Stimulated activated CD8-positive, alpha-beta memory T cell treated with anti-CD3 and anti-CD28 coated beads, Interleukin-12 subunit alpha, Interleukin-12 subunit beta, amount 100 ng/mL, for 1 hour (primary cell): ENCODE measurements at places on chromosomes 2 and 18.

GRCh38 chr18:11909591-11910026 lies 1.5 kb upstream of the MPPE1 start:
- no peak for DNase-seq

GRCh38 chr18:46322411-46322891 lies 218.3 kb downstream of the HAUS1 start:
- no peak for DNase-seq

DNA sequence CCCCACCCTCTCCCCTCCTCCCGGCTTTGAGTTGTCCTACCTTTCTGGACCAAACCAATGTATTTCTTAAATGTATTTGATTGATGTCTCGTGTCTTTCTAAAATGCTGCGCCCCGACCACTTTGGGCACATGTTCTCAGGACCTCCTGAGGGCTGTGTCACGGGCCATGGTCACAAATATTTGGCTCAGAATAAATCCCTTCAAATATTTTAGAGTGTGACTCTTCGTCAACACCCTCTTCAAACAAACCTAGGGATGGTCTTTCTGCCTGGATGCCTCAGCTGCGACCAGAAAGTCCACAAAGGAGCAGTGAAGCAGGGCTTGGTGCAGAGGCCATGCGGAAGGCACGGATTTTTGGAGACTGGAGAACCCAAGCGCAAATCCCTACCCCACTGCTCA lies 1.1 kb upstream of the SLC35F6 start:
- no peak for DNase-seq

GRCh38 chr18:80247393-80247841 lies at the start of gene PARD6G:
Gene PARD6G (minus strand): TSS chr18:80247514. CDS start chr18:80247348, 166 bp downstream.
- peak; percentile 45 for DNase-seq

DNA sequence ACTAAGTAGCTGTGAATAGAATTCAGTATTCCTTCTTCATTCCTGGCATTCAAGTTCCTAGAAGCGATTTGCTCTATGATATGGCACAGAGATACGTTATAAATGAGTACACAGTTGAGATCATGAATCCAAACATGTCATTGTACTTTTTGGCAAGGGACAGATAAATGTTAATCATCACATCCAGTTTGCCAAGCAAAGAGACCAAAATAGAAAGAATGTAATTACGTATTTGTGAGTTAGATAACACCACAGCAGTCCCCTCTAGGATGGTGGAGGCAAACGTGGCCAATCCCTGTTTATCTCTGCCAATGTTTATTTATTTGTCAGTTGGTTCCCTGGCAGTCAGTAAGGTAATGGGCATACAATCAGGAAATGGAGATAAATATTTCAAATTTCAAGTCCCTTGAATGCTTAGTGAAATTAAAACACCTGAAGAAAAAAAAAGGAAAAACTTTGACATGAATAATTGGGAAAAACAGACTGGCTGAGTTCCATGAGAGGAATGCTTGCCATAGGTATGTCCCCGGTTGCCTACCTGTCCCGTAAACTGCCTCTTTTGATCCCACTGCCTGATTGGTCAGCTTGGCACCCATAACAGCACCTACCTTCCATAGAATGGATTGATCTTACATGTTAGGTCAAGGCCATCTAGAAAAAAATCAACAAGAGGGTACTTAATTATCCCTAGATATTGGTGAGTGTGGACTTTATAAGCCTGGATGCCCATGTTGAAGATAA lies 451.1 kb upstream of the NETO1 start:
- DNase-seq = no peak

DNA sequence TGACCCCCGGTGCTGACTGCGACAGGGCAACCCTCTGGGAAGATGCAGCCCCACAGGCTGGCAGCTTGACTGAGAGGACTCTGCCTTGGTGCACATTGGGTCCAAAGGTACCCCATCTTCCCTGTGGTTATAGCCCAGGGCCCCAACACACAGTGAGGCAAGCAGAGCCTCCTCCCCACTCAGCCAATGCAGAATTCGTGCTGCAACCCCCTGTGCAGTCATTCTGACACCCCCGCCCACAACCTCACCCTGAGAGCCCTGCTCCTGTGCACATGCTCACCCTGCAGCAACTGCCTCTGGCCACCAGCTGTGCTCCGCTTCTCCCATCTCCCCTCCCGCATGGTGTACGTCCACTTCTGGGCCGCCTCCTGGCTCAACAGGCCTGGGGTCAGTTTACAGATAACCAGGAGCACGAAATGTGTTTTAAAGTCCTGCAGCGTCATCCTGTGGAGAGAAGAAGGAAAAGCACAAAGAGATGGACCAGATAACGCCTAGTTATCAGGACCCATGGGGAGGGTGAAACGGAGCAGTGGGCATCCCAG lies 24.4 kb downstream of the CAPN14 start:
- DNase-seq = no peak

- DNase-seq = no peak
Measured at GRCh38 chr18:26656431-26656943, 108.1 kb upstream of the KCTD1 start.

GRCh38 chr18:56511996-56512395 lies 126.4 kb downstream of the TXNL1 start:
- DNase-seq = no peak

GRCh38 chr2:3683748-3684454 lies 19.5 kb upstream of the DCDC2C start:
- DNase-seq = no peak

GRCh38 chr2:164700390-164700789 lies 79.1 kb upstream of the GRB14 start:
- DNase-seq = no peak

GRCh38 chr2:115194623-115195022 lies 752.2 kb downstream of the DPP10 start:
- no peak for DNase-seq

GRCh38 chr2:158796652-158797051 lies 1.5 kb downstream of the DAPL1 start:
- DNase-seq = no peak

GRCh38 chr2:29068513-29068912 lies 5.8 kb downstream of the PCARE start:
- DNase-seq = no peak

DNA sequence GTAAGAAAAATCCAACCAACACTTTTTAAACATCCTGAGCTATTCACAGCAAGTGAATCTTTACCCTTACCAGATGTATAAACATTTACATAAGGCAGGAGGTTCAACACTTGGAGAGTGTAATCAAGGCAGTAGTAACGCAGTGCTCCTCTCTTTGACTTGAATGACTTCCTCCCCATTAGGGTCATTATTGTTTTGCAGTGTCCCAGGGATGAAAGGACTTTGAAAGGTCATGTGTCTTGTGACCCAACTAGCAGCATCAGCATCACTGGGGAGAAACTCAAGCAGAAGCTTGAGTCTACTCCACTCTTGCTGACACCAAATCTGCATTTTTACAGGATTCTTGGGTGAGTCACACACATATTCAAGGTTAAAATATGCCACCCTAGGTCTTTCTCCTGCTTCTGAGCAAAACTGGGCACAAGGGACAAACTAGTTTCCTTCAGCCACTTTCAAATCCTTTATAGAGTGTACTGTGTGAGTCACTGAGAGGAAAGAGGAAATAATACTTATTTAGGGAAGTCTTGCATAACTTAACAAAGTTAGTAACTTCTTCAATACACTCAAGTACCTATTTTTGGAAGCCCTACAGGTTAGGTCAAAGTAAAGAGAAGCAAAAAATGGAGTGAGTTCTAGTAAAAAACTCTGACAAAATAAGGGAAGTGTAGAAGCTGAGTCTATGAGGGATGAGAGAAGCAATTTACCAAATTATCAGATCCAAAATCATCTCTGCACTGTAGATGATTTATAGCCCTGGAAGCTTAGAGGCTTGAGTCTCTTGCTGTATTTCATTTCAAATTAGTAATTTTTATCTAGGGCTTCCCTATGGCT lies 51.0 kb upstream of the EML4 start:
- no peak for DNase-seq

- DNase-seq = no peak
Measured at GRCh38 chr2:235607546-235608199, 113.8 kb downstream of the AGAP1 start.

GRCh38 chr2:168801961-168802858 lies at the start of gene NOSTRIN:
Gene NOSTRIN (plus strand): TSS chr2:168802637. CDS start chr2:168802647, 10 bp downstream.
- DNase-seq = no peak

- DNase-seq = no peak
Measured at GRCh38 chr2:99279969-99280695, 20.9 kb downstream of the LYG1 start.

- peak; percentile 36 for DNase-seq
Measured at GRCh38 chr18:45910405-45911023, 56.6 kb downstream of the EPG5 start.

DNA sequence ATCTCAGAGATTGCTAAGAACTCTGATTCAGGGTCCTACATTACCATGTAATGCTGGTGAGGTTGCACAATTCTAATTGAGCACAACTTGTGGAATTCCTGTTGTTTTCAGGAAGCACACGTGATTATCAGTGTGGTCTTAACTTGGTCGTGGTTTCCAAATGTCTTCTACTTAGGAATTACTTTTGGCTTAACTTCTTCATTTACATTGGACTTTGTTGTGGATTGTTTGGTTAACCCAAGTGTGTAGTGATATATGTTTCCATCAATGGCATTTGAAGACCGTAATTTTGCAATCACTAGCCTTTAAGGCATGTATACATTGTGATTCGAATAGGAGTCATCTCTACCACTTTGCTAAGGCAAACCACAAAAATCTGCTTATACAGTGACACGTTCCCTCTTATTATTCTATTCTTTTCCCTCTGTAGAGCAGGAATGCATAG lies 373.3 kb downstream of the IRS1 start:
- no peak for DNase-seq

- DNase-seq = no peak
Measured at GRCh38 chr2:48369971-48370370, 160.0 kb upstream of the STON1 start.

- DNase-seq = no peak
Measured at GRCh38 chr18:64405161-64405560, 256.3 kb upstream of the LINC00305 start.

- no peak for DNase-seq
Measured at GRCh38 chr2:210318486-210318885, 3.5 kb upstream of the MYL1 start.

DNA sequence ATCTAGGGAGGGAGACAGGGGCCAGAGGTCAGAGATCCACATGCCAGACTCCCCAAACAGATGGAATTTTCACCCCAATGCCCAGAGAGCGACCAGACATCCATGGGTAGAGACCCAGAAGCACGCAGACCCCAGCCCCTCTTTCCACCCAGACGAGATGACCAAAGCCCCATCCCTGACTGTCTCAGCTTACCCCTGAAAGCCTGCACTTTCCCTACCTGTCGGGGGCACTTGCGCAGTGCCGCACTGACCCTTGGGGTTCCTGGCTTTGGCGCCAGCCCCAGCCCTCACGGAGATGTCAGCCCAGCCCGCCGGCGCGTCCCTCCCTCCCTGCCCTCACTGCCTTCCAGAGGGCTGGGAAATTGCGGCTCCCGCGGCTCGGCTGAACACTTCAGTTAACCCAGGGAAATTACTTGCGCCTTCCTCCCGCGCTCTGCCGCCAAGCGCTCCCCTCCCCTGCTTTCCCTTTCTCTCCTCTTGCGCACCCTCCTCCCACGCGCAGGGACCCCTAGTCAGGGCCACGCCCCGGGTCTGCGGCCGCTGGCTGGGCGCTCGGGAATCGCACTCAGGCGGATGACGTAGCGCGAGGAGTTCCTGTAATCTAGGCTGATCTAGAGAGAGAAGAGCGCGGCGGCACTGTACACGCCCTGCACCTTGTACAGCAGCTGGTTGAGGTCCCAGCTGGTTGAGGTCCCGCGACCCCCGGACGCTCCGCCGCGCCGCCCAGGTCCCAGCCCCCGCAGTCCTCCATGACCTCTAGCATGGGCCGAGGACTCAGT lies 12.0 kb downstream of the ALPG start:
- no peak for DNase-seq

DNA sequence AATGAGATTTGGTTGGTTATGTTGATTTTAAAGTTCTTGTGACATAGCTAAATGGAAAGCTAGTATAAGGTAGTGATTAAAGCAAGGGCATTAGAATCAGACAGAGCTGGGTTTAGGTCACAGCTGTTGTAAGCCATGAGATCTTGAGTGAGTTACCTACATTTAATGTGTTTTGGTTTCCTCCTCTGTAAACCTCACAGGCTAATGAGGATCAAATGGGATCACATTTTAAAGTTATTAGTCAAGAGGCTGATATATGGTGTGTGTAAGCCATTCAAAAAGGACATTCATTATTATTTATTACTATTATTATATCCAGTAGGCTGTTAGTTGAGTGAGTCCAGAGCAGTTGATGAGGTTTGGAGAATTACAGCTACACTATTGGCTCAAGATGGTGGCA lies 416.2 kb downstream of the IRS1 start:
- no peak for DNase-seq

DNA sequence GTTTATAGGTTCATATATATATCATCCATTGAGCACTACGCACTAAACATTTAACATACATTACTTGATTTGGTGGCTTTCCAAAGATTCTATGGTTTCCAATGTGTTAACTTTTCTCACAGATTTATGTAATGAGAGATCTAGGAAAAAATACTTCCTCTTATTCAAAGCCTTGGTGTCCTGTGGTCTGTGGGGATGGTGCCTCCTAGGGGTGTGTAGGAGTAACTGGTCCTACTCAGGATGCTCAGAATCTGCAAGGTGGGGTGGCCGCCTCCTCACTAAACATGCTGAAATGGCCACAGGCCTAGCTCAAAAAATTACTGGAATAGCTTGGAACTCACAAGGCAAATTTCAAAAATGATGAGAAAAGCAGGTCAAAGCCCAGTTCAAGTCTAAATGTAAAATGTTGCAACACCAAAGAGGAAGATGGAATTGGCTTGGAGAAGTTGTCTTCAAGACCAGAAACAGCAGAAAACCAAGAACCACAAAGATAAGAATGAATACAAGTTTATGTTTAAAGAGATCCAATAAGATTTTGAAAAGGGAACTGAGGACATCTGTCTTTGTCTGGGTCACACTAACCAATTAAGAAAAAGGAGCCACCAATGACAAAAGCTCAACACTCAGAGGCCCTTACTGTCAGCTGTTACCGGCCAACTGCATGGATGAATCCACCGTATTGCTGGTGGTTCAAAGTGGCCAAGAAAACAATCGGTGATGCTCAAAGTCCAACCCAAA lies 11.5 kb downstream of the GPR55 start:
- DNase-seq = no peak

DNA sequence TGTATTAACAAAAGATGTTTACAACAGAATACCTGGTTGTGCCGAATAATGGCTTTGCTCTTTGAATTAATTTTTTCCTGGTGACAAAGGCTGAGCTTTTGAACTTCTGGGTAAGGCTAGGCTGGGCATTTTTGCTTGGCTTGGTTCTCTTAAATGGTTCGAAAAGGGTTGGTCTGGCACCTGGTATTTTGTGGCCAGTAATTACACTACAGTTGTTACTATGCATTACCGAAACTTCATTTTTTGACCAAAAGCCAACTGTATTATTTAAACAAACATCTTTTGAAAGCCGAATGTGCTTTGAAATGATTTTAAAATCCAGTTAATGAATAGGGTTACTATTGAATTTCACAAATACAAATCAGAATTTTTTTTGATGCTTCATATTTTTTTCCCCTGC lies 19.4 kb upstream of the NFE2L2 start:
- no peak for DNase-seq
